ENCODE measurements at places on chromosomes 2 and 18.
A peak's percentile ranks its signal among the peaks of the same experiment; 100 is the strongest.

- peak; percentile 32 for DNase-seq
These were observed 19.3 kb downstream of the MBOAT2 start for GRCh38 chr2:8984157-8984556.

DNA sequence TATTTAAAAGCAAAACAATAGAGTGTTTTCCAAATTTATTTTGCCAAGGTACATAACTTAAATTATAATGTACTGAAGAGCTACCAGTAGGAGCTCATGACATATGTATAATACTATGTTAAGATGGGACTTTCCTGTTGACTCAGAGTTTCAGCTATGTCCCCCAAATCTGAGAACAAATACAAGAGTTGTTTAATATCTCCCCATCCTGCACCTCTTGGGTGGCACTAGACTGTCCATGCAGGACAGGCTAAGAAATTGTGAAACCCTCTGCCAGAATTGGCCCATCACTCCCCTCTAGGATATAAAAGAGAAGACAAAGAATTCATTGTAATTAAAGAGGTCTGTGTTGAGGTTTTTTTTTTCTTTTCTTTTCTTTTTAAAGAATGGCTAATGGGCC is 21.7 kb upstream of the CTAGE1 start:
- peak; percentile 60 for DNase-seq

DNA sequence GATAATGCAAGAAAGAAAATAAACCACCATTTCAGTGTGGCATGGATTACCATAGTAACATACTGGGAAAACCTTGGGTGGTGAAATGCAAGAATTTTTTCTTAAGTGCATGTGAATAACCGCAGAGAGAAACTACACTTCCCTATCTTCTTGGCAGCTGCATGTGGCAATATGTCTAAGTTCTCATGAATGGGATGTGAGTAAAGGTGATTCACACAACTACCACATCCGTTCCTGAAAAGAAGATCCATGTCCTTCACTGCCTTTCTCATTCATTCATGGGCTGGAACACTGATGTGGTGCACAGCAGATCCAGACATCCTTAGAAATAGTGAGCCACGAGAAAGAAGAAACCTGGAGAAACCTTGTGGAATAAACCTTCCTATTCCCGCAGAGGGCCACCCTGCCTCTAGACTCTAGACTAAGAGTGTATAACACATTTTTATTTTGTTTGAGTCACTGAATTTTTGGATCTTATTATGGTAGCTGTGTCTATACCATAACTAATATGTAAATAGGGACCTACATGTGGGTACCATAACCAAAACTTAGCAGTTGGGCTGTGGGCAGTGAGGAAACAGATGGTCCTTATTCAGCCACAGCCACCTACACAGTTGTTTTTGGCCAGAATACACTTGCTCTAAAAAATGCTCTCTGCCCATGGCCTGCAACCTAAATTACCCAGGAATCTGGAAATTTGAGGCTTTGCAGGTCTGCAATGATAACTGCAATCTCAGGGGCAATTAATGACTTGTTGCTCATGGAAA is 573.3 kb downstream of the LRP1B start:
- peak; percentile 99 for DNase-seq

- peak; percentile 88 for DNase-seq
These were observed 50.4 kb upstream of the CTIF start for GRCh38 chr18:48488388-48488850.

DNA sequence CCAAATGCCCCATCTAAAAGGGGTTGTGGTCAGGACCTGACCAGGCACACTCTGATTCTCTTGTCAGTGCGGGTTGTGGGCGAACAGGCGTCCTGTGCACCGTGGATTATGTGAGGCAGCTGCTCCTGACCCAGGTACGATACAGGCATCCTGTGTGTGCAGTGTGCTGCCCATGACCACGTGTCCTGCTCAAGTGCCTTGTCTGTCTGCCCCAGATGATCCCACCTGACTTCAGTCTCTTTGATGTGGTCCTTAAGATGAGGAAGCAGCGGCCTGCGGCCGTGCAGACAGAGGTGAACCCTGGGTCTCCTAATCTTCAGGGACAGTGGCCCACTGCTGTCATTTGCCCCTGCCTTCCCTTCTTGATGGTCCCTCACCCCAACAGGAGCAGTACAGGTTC is 14.6 kb downstream of the PTPN18 start:
- no peak for DNase-seq

DNA sequence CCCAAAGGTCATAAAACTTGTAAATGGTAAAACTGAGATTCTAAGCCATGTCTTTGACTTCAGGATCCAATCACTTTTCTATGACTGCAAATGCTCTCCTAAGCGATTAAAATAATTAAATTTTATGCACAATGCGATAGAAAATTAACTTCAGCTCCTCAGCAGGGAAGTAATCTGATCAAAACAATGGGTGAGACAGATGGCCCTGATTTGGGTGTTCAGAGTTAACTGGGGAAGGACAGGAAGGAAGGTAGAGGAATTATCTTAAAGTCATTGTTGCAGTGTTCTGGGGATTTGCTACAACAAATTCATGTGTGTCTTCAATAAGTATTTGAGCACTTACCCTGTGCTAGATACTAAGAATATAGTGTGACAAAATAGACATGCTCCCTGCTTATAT is 446.0 kb upstream of the MEX3C start:
- DNase-seq, result no peak

GRCh38 chr2:120445449-120446143 is 99.7 kb downstream of the INHBB start:
- DNase-seq, result no peak

GRCh38 chr2:183383854-183384253 is 259.6 kb downstream of the NUP35 start:
- DNase-seq, result no peak

GRCh38 chr2:158270536-158270935 is 168.9 kb downstream of the UPP2 start:
- no peak for DNase-seq

- DNase-seq, result peak; percentile 97
These were observed 21.5 kb upstream of the TXNL4A start for GRCh38 chr18:80009661-80010550.

GRCh38 chr2:85438201-85439024 is 19.9 kb downstream of the SH2D6 start:
- no peak for DNase-seq

DNA sequence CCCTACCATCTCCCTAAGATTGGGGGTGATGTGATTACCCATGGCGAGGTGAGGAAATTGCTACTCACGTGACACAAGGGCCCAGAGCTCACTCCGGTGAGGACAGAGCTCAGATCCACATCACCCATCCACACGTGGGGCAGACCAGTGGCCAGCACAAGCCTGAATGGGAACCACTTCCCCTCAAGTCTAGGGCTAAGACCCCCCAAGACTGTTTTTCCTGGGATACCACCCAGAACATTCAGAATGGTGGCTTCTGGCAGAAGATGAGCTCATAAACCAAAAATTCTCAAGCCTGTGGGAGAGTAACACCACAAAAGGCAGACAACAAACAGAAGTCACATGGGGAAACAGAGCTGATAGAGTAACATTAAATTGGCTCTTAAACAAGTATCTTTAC is 321.4 kb downstream of the ALK start:
- no peak for DNase-seq

DNA sequence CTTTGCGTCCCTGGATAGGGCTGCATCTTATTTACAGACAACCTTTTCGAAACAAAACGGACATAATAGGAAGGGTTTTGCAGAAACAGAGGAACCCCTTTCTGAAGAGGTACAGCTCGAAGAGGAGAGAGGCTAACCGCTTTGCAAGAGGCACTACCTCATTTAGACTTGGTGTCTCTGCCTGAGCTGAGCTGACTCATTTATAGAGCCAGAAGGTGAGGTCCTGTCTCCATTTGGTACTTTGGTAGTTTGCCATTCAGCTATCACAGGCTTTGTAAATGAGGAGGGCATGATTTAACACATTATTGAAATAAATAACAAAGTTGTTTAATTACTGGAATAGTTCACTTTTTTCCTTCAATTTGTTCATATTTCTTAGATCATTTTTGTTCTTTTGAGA is 2.2 kb upstream of the NXPH2 start:
- no peak for DNase-seq

DNA sequence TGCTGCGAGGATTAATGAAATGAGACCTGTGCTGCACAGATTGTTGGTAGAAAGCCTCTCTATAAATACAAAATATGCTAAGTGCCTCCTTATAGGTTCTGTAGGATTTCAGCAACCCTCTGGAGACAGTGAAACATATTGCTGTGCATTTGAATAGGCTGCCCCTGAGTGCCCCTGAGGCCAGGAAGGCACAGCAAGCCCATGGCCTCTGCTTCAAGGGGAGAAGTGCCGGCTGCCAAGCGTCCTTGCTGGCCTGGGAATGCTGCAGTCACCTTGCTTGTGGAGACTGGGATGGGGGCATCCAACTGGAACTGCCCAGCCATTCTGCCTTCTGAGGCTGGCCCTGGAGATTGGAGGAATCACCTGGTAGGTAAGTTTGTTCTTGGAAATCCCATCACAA is 397.2 kb upstream of the SMIM21 start:
- DNase-seq, result no peak

GRCh38 chr2:45483997-45484396 is 127.1 kb downstream of the SRBD1 start:
- DNase-seq, result peak; percentile 28

DNA sequence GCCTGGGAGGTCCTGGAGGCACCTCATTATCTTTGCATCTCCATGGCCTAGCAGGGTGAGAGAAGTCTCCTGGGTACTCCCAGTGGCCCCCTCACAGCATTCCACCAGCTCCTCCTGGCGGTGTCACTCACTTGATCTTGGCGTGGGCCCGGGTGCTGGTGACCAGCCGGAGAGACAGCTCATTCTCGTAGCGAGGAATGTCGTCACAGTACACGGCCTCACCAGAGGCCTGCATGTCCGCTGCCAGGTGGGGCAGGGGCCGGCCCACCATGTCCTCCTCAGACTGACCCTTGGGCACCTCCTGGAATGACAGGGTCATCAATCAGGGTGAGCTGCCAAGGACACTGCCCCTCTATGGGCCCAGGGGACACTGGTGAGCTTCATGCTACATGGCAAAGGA is 42.4 kb downstream of the XDH start:
- no peak for DNase-seq

GRCh38 chr2:233265899-233266431 is 14.5 kb downstream of the ATG16L1 start:
- no peak for DNase-seq

GRCh38 chr2:235705296-235705695 is 211.5 kb downstream of the AGAP1 start:
- no peak for DNase-seq

DNA sequence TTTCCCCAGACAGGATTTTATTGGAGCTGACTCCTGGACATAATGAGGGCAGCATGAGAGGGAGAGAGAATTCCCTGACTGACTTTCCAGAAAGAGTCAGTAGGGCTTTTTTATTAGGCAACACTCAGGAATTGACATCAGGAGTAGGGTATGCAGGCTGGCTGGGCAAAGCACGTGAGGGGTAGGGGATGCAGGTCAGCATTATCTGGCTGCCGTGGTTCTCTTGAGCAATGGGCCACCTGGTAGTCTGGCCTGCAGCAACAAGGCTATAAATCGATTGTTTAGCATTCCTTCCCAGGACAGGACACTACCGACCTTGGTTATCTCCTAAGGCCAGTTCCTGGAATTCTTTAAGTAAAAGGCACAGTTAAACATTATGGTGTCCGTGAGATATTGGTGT is 160.8 kb upstream of the AGAP1 start:
- no peak for DNase-seq

DNA sequence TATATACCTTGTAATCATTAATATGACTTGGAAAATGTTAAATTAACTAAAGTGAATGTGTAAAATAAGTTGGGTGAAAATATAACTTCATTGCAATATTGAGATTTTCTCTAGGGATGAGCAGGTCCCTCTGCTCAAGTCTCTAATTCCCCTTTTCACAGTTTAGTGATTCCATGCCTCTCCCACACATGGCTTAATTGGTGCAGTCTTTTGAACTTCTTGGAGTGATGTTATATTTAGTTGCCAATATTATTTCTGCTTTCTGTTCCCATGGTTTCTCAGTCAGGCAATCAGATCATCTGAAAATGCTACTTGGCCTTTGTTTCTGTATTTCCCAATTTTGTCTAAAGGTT is 233.7 kb upstream of the SPOPL start:
- DNase-seq, result no peak

Measured in HCEC 1CT (cell line).